GM23248 (cell line): ENCODE measurements at places on chromosomes 7 and 10. TPM values are rescaled to one million over a fixed set of nuclear protein-coding genes. Genes with fewer than 3 reads are reported as not detected.
A peak's percentile ranks its signal among the peaks of the same experiment; 100 is the strongest.

DNA sequence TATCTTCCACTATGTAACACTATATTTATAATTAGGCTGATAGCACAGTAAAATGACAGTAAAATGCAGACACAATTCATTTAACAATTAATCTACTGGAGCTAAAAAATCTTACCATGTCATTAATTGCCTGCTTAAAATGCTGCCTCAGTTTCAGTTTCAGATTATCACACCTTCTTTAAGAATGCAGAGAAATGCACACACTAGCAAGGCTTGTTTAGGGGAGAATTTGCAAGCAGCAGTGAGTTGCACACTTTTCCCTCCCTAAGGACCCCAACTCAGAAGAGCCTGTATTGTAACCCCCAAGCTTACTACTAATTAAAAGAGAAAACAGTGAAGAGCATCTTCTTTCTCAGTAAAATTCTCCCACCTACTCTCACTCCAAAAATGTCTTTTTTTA lies 79.7 kb upstream of the KCNIP2 start:
- no peak for DNase-seq

Gene EBLN1
- not detected in 2 replicates for total RNA-seq

DNA sequence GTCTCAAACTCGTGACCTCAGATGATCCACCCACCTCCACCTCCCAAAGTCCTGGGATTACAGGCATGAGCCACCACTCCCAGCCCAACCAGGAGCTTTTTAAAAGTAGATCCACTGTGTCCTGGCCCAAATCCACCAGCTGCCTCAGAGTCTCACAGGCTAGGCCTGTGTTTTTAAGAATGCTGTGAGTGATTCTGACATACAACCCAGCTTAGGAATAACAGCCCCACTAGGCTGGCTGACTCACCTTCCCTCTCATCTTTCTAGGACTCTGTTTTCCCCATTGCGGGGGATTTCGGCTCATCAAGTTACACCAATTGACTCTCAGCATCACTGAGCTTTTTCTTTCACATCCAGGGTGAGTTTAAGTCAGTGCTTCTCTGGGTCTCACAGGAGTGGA lies 207.6 kb downstream of the SKIDA1 start:
- peak; percentile 73 for DNase-seq

Gene CDC14C
- total RNA-seq, result 0.11 TPM in 1 of 2 replicates, not detected in the other

Gene GRK5
- 13.7 and 16.4 TPM in 2 replicates for total RNA-seq

GRCh38 chr7:151091431-151091830 lies 5.2 kb downstream of the AGAP3 start:
- DNase-seq, result peak; percentile 42

DNA sequence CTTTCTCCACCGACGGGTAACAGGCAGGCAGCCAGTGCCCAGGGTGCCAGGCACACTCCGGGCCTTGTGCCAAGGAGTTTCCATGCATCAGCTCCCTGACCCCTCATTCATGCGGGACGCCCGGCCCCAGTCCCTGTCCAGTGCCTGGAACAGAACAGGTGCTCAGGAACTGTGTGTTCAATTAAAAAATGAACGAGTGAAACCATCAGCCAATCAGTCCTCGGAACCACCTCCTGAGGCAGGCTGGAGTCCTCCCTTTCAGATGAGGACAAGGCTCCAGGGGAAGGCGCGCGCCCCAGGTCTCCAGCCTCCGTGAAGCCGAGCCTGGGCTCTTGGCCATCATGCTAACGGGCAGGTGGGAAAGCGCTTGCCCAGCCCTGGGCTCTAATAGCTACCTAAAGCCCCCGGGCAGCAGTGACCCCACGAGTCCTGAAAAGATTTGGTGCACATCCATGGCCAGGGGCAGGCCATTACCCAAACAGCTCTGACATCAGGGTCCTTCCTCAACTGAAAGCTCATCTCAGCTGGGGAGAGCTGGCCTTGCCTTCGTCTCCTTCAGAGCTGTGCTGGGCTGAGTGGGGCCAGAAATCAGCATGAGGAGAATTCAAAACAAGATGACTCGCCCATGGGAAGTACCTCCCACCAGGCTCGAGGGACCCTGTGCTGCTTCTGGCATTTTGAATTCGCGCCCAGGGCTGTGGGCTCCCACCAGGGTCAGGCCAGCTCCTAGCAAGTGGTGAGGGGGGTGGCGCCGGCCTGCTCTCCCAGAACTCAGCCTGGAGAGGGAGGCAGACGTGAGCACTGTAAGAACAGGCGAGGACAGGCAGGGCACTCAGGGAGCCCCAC lies 200.5 kb downstream of the MAD1L1 start:
- DNase-seq, result peak; percentile 8

DNA sequence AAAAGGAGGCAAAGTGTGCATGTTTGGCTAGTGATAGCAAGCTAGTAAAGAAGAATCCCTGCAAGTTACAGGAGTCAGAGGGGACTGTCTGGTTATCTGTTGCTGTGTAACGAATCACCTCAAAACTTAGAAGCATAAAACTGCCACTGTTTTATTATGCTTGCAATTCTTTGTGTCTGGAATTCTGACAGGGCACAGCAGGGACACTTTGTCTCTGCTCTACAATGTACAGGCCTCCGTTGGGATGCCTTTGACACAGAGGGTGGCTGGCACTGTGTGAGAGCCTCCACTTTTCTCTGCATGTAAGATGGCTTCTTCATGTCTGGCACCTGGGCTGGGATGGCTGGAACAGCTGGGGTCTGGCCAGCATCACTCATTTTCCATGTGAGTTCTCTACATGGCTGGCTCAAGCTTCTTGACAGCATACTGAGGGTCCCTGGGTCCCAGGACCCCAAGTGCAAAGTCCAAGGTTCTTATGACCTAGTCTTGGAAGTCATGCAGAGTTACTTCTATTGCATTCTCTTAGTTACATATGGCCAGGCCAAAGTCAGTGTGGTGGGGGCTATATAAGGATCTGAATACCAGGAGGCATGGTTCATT lies 276.9 kb downstream of the RPS24 start:
- DNase-seq, result no peak

GRCh38 chr7:108455551-108455997 lies 662 bp downstream of the NRCAM start:
- peak; percentile 59 for DNase-seq

- peak; percentile 90 for DNase-seq
These were observed 190.9 kb upstream of the LYZL2 start for GRCh38 chr10:30820261-30820991.

Gene ADAP1
- total RNA-seq, result 0.38 and 1.1 TPM in 2 replicates

GRCh38 chr7:129875745-129876411 lies 76.9 kb downstream of the UBE2H start:
- DNase-seq, result peak; percentile 76

- DNase-seq, result no peak
These were observed 375.8 kb upstream of the VSTM2A start for GRCh38 chr7:54166419-54166818.

Gene TRAPPC14
- total RNA-seq, result 7.0 and 11.8 TPM in 2 replicates

- no peak for DNase-seq
These were observed 909.6 kb downstream of the REEP3 start for GRCh38 chr10:64430690-64431323.

- DNase-seq, result peak; percentile 68
These were observed 38.7 kb upstream of the MTPAP start for GRCh38 chr10:30387646-30388243.

GRCh38 chr10:111709603-111710002 lies 474.0 kb downstream of the GPAM start:
- DNase-seq, result peak; percentile 44

DNA sequence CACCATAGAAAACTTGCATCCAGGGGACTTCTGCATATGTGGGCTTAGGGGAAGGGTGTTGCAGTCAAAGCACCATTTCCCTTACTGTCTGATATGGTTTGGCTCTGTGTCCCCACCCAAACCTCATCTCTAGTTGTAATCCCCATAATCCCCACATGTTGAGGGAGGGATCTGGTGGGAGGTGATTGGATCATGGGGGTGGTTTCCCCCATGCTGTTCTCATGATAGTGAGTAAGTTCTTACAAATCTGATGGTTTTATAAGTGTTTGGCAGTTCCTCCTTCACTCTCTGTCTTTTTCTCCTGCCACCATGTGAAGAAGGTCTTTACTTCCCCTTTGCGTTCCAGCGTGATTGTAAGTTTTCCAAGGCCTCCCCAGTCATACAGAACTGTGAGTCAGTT lies 177.4 kb downstream of the ADK start:
- DNase-seq, result no peak

- no peak for DNase-seq
These were observed 423.2 kb downstream of the PTPRN2 start for GRCh38 chr7:158164101-158165095.

DNA sequence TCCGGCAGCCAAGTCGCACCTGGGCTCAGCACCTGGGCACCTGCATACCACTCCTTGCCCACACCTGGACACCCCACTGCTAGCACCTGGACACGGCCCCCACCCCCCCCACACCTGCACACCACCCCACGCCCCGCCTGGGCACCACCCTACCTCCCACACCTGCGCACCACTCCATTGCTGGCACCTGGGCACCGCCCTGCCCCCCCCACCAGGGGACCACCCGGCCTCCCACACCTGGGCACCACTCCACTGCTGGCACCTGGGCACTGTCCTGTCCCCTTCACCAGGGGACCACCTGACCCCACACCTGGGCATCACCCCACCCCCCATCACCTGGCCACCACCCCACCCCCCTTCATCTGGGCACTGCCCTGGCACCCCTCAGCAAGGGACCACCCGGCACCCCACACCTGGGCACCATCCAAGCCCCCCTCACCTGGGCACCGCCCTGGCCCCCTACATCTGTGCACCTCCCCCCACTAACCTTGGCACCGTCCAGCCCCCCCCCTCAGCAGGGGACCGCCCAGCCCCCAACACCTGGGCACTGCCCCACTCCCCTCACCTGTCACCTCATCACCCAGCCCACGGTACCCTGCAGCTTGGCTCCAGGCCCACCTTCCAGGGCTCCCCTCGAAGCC lies 33.8 kb upstream of the RNF32 start:
- no peak for DNase-seq

Gene FGFR2
- total RNA-seq, result not detected in 2 replicates

Gene TRIL
- 0.32 and 0.38 TPM in 2 replicates for total RNA-seq

Gene BEND7
- 5.8 and 6.4 TPM in 2 replicates for total RNA-seq

Gene SPDYE9
- total RNA-seq, result not detected in 2 replicates

DNA sequence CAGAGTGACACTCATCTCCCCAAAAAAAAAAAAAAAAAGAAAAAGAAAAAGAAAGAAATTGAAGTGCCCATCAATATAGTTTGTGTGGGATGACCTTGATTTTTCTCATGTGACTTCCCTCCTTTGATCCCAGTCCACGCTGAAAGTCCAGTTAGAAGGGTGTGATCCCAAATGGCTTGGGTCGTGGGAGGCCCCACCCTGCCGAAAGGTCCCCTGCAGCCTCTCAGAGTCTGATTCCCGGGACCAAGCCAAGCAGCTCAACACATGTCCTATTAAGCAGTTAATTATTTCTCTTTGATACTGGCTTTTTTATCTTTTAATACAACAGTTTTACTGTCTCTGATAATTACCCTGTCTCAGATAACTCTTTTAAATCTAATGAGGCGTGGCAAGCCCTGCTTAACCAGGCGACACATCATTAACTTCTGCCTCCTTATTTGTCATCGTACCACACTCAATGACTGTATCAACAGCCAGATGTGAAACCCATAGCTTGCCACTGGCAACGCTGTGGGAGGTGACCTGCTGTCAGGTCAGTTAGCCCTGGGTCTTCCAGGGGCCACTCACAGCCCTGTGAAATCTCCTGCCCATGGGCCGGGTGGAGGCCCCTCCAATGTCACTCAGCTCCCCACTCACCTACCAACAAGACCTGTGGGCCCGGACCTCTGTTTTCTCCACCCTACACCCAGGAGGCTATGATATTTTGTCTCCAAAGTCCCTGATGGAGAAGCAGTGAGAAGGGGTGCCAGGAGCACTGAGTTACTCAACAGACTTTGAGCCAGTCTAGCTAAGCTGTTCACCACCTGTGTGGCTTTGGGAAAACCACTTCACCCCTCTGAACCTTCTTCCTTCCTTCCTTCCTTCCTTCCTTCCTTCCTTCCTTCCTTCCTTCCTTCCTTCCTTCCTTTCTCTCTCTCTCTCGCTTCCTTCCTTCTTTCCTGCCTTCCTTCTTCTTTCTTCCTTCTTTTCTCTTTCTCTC lies 110.0 kb upstream of the SFMBT2 start:
- no peak for DNase-seq

DNA sequence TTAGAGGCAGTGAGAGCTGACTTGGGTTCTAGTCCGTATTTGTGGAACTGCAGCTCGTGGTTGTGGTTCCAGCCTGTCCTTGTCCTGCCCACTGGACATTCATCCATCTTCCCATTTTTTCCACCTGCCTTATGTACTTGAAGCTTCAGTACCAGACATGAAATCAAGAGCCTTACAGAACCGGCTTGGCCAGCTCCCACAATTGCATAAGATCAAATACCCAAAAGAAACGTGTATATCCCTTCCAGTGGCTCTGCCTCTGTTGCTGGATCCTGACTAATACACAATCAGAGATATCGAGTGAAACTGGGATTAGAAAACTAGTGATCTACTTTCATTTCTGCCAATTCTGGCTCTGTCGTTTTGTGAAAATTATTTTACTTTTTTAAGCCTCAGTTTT lies 23.8 kb upstream of the LIPA start:
- peak; percentile 60 for DNase-seq

DNA sequence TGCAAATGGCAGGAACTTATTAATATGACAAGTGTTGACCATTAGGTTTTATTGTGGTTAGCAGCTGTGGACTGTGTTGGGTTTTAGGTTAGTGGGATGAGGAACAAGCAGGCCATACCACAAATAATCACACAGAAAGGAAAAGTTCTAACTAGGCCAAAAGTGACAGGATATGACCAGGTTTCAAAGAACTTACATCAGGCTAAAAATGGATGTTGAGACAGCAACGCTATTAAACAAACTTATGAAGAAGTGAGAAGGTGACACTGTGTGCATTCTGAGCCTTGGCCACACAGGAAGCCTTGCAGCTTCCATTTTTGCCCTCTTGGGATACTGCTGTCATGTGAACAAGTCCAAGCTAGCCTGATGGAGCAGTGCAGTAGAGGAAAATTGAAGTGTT lies 568.8 kb downstream of the HTR7 start:
- DNase-seq, result no peak

- DNase-seq, result peak; percentile 46
These were observed 271.6 kb upstream of the SLC26A5 start for GRCh38 chr7:103717574-103717973.

Gene CADPS2
- total RNA-seq, result 0.13 and 0.43 TPM in 2 replicates

Gene BLNK
- total RNA-seq, result not detected in 2 replicates

Gene CPN1
- not detected in 2 replicates for total RNA-seq

GRCh38 chr10:129888784-129889616 lies 75.1 kb downstream of the EBF3 start:
- DNase-seq, result peak; percentile 66

DNA sequence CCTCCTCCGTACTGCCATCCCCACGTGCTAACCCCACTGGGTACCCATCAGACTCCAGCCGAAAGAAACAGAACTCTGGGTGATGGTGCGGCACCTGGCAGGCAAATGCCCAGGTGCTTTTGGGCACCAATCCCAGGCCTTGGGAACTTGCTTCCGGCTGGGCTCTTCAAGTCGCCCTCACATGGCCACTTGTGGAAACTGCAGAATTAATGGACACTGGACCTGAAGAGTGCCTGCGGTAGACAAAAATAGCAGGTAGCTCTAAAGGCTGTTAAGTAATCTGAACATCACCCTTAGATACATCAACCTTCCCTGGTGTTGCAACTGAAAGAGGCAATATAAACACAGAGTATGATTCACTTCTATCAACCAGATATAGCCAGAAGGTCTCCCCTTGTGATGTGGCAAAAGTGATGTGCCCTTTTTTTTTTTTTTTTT lies 644.4 kb downstream of the GRM8 start:
- peak; percentile 1 for DNase-seq
